Brain microvascular endothelial cell (primary cell): ENCODE measurements at places on chromosomes 7 and 10.
A peak's percentile ranks its signal among the peaks of the same experiment; 100 is the strongest.

DNA sequence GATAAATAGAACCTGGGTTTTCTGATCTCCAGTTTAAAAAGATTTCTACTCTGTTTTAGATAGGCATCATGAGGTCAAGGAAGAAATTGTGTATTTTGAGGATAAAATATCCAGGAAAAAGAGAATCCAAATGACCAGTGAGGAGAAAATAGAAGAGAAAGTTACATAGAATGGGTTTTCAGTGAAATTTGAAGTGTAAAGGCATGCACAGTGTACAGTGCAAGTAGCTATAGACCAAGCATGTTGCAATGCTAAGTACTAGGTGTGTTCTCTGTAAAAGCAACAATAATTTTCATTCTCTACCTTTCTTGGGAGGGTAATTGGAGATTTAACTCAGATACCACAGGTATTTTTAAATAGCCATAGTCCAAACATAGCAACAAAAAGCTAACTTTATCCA lies 22.6 kb downstream of the CDK1 start:
- DNase-seq: no peak

GRCh38 chr10:72449941-72450441 lies 95.3 kb upstream of the DNAJB12 start:
- no peak for DNase-seq

- no peak for DNase-seq
Observed at GRCh38 chr7:14501436-14501835, 401.1 kb downstream of the DGKB start.

DNA sequence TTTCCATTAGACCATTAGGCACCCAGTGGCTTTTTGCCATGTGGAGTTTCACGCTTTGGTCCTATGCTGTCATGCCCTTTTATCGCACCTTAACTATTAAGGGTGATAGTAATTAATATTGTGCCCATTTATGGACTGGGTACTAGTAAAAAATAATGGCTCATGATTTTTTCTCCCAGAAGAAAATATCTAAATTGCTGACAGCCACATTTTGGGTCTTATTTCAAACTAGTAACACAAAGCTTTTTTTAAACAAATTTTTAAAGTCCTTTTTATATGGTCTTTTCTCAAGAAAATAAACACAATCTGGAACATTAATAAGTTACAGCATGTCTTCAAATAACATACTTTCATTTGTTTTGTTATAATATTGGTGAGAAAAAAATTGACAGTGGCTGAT lies 179.7 kb downstream of the ANKRD7 start:
- DNase-seq: no peak

- DNase-seq: peak; percentile 34
Observed at GRCh38 chr7:3399858-3400257, 98.8 kb downstream of the SDK1 start.

DNA sequence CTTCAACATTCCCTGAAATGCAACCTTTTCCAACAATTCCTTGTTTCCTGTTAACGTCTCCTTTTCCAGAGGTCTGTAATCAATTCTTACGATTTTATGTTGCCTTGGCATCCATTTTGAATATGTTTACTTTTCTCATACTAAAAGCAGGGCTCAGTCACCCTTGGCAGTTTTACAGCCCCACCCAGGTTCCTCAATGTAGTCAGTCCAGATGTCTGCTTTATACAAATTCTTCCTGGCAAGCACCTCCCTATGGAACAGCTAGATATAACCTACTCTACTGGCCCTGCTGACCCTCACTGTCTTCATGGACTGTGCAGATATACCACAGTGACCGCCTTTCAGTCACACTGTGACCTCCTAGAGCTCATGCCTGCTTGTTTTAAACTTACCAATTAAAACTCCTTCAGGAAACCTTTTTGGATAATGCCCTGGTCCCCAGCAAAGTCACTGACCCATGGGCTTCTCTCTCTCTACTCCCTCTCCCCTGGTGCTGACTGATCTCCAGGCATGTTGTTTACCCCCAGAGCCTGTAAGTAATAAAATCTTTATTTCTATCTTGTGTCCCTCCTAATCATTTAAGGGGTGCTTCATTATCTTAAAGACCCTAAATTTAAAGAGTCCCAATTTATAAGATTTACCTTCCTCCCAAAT lies 147.1 kb upstream of the STEAP1 start:
- DNase-seq: no peak

DNA sequence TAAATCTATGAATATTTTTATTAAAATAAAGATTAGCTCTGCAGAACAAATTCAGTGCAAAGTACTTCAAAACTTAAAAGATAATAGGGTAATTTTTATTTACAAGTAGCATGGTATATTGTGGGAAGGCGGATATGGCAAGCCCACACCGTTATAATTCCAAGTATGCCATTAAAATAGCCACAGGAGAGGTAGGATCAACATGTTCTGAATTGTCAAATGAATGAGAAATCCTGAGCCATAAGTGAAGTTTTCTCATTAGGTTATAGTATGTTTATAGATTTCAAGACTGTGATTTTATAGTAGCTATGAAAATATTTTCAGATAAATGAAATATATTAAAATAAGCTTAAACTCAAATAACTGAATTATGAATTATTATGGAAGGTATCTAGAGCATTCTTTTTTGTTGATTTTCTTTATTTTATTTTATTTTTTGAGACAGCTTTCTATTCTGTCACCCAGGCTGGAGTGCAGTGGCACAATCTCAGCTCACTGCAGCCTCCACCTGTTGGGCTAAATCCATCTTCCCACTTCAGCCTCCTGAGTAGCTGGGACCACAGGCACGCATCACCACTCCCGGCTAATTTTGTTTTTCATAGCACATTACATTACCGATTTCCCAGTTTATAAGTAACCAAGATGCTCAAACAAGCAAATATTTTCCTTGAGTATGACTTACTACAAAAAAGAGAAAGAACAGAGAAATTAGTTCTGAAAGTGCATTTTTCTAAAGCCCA lies 956.6 kb downstream of the GATA3 start:
- DNase-seq: no peak

GRCh38 chr7:13989949-13990305 lies 461 bp upstream of the ETV1 start:
- peak; percentile 3 for DNase-seq

- peak; percentile 40 for DNase-seq
Observed at GRCh38 chr7:12827920-12828319, 140.5 kb downstream of the ARL4A start.

DNA sequence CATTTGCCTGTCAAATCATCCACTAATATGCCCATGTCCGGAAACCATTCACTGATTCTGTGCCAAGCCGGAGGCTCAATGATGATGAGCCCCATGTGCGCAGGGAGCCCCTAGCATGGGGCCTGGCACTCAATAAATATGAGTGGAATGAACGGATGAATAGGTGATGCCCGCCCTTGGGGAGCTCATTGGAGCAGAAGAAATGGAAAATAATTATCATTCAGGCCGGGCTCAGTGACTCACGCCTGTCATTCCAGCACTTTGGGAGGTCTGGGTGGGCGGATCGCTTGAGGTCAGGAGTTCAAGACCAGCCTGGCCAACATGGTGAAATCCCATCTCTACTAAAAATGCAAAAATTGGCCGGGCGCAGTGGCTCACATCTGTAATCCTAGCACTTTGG lies 11.0 kb downstream of the RHBDD2 start:
- peak; percentile 57 for DNase-seq

DNA sequence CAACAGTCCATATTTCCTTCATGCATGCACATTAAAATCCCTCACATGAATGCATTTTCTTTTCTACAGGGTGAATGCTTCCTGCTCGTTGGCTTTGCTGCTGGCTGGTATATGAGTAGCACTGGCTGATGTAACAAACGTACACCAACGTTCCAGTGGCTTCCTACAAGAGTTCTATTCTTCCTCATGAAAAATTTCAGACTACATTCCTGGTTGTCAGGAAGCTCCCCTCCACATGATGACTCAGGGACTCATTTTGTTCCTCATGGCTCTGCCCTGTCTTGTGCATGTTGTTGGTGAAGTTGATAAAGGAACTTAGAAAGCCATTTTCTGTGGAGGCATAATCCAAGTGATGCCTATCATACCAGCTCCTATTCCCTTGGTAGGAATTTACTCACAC lies 470.7 kb upstream of the KLF6 start:
- no peak for DNase-seq

- DNase-seq: no peak
Observed at GRCh38 chr7:47905076-47905920, 43.0 kb downstream of the PKD1L1 start.

GRCh38 chr10:47269294-47269693 lies 30.7 kb upstream of the GDF10 start:
- no peak for DNase-seq

DNA sequence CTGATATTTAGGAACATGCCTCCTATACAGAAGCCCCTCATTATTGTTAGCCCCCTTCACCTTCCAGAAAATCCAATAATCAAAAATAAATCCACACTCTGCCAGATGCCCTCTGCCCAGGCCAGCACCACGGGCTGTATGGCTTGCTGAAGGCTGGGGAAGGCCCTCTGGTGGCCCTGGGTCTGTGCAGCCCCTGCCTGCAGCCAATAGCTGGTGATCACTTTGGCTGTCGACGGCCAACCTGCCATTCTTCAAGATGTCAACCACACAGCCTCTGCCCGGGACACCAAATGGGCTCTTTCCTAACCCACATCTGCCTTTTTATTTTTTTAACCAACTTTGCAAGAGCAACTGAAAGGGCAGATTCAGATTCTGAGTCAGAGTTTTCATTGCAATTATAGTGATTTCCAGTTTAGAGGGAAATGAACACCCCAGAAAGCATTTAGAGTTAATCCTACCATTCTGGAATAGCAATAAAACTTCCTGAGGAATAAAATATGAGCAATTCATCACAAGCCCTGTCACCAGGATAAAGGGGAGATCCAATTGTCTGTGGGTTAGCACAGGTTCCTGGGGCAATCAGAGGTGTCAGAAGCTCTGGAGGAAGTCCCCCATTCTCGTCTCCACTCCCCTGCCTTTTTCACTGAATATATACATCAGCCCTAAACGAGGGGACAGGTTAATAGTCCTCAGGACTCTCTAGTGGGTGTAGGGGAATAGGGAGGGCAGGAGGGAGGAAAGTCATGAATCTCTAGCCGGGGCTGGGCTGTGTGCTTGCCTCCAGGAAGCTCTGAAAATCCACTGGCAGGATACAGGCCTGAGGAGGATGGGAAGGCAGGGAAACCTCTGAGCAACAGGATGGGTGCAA lies 211.3 kb downstream of the GRID1 start:
- no peak for DNase-seq

GRCh38 chr10:114922003-114922402 lies 16.0 kb upstream of the TRUB1 start:
- no peak for DNase-seq

DNA sequence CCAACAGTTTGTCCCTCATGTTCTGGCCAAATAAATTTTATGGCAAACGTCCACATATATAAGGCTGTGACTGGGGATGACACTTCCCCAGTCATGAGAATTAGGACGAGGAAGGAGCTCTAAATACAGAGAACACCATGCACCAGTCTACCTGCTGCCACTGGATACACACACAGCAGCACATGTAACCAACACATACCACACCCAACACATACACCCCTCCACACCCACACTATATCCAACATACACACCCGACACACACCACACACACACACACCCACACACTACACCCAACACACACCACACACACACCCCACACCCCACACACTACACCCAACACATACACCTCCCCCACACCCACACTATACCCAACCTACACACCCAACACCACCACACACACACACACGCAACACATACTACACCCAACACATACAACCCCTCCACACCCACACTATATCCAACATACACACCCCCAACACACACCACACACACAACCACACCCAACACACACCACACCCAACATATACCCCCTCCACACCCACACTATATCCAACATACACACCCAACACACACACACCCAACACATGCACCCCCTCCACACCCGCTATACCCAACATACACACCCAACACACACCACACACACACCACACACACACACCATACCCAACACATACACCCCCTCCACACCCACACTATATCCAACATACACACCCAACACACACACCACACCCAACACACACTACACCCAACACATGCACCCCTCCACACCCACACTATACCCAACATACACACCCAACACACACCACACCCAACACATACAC lies 74.1 kb downstream of the HIPK2 start:
- DNase-seq: no peak

GRCh38 chr10:37896436-37896835 lies 39.0 kb upstream of the ZNF248 start:
- no peak for DNase-seq

GRCh38 chr10:68756246-68756645 lies 35.2 kb downstream of the CCAR1 start:
- no peak for DNase-seq

DNA sequence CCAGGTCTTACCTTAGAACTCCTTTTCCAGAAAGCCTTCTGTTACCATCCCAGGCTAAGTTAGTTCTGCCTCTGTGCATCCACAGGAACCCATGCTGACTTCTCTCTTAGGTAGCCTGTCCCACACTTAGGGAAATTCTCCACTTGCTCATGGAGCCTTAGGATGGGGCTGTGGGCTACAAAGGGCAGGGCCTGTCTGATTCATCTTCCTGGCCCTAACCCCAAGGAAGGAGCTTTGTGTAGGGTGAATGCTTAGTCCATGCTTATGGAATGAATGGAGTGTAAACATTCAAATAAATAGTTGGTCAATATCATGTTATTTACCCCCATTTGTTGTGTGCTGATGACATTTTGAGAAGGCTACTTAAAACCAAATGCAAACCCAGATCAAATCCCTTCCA lies 54.7 kb downstream of the EMX2 start:
- no peak for DNase-seq

DNA sequence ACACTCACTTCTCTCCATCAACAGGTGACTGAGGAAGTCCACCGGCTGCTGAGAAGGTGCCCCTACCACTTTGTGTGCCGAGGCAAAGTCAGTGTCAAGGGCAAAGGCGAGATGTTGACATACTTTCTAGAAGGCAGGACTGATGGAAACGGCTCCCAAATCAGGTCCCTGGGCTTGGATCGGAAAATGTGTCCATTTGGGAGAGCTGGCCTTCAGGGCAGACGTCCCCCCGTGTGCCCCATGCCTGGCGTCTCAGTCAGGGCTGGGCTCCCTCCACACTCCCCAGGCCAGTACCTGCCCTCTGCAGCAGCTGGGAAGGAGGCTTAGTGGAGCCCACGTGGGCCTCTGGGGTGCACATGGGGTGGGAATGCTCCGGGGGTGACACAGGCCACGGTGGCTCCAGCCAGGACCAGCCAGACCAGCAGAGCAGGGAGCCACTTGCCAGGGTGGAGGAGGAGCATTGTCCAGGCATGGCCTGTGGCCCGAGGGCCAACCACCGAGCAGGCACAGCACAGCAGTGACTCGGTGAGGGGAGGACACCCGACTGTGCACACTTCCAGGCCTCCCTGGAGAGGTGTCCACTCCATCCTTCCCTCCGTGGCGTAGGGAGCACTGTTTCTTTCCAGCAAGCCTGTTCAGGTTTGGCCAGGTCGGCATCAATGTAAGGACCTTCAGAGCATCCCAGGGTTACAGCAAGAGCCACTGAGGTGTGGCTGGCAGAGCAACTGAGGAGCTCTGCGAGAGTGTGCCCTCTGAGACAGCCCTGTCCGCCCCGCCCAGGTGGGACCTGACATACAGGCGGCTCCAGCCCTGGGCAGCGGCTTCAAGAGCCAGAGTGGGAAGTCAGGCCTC lies 139.7 kb downstream of the ADCY1 start:
- DNase-seq: no peak
